8988T (cell line): ENCODE measurements at places on chromosomes 5 and 9.

- no peak for DNase-seq
Measured at GRCh38 chr5:116763987-116764866, 189.6 kb upstream of the SEMA6A start.

DNA sequence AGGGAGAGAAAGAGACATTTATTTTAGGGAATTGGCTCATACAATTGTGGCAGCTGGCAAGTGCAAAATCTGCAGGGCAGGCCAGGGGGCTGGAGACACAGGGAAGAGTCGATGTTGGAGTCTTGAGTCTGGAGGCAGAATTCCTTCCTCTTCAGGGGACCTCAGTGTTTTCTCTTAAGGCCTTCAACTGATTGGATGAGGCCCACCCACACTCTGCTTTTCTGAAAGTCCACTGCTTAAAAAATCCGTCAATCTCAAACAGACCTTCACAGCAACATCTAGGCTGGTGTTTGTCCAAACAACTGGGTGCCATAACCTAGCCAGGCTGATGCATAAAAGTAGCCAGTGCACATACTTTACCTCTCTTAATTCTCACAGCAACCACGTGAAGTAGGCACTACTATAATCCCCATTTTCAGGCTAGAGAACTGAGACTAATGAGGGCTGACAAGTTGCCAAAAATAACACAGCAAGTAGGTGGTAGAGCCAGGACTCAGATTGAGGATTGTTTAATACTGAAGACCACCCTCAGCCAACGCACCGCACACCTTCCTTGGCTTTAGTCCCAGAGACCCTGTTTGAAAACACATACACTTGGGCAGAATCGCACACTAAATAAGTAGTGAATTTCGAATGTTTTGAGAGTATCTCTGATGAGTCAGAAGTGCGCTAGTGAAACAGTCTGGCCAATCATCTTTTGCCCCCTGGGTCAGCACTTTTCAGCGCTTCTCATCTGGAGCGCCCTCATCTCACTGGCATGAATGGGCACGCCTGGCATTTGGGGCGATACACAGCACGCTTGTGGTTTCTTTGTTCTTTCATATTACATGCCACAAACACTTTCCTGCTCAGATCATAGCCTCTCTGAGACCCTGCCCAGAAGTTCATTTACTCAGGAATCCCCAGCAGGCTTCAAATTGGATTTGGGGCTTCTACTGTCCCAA, 591.4 kb downstream of the CCDC171 start:
- DNase-seq: no peak

DNA sequence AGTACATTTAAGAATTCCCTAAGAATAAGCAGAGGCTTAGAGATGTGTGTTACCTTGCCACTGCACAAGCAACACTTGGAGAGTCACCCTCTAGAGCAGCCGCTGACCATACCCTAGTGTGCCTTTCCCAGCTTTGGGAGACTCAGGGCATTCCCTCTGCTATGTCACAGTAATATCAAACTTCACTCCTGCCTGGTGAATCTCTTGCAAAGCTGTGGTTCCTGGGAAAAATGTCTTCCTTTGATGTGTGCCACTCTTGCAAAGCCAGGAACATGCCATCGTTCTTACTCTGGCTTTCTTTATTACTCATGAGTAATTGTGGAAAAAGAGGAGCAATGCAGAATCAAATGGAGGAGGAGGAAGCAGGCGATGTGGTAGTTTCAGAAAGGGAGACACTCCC, 173.2 kb downstream of the CCDC192 start:
- DNase-seq: no peak

DNA sequence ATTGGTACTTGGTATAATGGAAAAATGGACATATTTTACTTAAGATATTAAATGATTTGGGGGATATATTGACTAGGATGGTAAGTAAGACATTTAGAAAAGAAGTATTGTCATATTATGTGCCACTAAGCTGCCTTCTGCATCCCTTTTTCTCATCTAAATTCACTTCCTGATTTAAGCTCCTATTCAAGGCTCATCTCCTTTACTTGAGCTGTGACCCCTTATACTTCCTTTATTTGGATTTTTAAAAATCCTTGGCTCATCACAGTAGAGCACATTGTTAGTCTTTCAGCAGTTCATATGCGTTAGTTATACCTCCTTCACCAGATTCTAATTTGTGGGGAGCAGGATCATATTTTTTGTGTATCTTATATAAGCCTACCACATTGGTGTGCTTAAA, 6.6 kb downstream of the COMMD10 start:
- no peak for DNase-seq

DNA sequence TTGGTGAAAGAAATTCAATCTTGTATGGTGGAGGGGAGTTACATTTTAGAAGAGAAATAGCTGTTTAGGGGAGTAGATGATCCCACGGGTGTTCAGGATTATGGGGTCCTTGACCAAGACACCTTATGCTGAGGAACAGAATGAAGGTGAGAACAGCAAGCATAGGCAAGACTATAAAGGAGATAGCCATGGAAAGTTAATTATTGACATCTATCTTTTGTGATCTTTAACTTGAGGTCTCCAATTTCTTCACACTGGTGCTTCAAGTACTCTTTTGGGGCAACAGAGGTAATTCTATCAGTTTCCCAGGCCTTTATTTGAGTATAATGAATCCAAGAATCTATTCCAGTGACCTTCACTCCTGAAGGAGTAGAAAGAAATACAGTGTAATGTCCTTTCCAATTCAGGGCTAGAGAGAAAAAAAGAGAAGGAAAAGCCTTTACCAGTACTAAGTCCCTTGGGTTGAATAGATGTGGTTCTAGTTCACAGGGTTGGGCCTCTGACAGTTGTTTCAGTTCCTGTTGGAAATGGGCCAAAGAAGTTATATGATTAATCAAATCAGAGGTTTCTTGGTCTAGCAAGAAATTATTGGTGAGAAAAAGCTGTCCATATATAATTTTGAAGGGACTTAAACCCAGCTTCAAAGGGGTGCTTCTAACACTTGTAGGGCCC, 2104.1 kb upstream of the ACO1 start:
- DNase-seq: no peak

GRCh38 chr9:16645970-16646369, 224.5 kb downstream of the BNC2 start:
- DNase-seq: no peak

GRCh38 chr9:116499986-116500871, 186.9 kb upstream of the TRIM32 start:
- no peak for DNase-seq

DNA sequence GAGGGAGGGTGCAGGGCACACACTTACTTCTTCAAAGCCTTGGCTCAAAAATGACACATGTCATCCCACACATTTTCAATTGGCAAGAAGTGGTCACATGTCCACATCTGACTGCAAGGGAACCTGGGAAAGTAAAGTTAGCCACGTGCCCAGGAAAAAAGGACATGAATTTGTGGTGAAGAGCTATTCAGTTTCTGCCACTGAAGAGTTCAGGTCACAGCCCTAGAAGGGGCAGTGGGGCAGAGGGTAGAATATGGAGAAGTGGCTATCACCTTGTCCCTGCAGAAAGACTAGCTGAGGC, 1.9 kb upstream of the RGS14 start:
- no peak for DNase-seq

DNA sequence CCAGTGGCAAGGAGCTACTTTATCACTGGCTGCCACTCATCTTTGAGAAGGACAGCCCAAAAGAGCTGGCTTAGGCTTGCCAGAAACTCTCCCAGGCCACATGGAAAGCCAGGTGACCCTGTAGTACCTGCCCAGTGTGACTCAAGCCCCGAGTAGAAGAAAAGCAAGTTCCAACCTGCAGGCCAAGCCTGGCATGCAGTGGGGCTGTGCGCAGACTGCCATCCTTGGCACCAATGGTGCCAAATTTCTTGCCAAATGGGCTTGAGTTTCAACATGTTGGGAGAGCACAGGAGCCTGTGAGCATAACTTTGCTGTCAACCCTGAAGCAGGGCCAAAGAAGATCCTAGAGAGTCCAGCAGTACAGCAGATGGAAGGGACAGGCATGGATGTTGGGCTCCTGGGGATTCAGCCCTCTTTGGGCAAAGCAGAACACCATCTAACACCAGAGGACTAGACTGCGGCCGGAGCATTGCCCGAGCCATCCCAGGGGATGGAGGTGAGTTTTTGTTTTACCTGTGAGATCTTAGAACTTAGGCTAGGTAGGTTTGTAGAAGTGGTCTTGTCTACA, 27.3 kb upstream of the SHB start:
- DNase-seq: no peak
